Muscle of arm (tissue), 14 donors: ENCODE measurements at places on chromosomes 16 and 17. TPM values are rescaled to one million over a fixed set of nuclear protein-coding genes. Genes with fewer than 3 reads are reported as not detected.

- DNase-seq: no peak
Measured at GRCh38 chr16:87006789-87007745, 310.1 kb downstream of the C16orf95 start.

Gene SHISA6
- 17.1 TPM for polyA plus RNA-seq

Gene OTOA
- not detected for polyA plus RNA-seq

GRCh38 chr17:74798239-74798707 lies 22.1 kb upstream of the NAT9 start:
- DNase-seq: no peak

Gene TBC1D3
- polyA plus RNA-seq: not detected

- no peak for DNase-seq
Measured at GRCh38 chr17:18860161-18860972, 2.4 kb downstream of the PRPSAP2 start.

- no peak for DNase-seq
Measured at GRCh38 chr16:71837150-71837549, 8.6 kb upstream of the ATXN1L start.

DNA sequence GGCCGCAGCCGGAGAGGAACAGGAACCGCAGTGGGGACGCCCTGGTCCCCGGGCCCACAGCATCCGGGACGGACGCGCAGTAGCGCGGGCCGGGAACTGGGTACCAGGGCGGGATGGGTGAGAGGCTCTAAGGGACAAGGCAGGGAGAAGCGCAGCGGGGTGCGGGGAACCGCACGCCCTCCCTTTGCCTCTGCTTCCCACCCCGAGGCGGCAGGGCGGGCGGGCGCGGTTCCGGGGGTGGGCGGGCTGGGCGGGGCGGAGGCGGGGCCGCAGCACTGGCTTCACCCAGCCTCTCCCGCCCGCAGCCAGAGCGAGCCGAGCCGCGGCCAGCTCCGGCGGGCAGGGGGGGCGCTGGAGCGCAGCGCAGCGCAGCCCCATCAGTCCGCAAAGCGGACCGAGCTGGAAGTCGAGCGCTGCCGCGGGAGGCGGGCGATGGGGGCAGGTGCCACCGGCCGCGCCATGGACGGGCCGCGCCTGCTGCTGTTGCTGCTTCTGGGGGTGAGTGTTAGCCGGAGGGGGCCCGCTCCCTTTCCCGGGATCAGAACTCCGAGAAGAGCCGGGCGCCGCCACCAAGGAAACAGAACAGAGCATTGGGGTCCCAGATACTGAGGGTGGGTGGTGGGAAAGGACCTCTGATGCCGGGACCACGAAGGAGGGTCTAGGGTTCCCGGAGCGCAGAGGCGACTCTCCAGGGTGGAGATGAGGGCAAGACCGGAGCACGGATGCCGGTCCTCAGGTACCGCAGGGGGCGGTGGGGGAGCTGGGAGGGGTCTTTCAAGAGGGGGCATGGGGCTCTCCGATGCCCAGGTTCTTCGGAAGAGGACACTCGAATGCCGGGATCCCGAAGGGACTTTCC lies at the start of gene NGFR:
Gene NGFR, plus strand, starts transcription at position 308 of the 856 bp plus-strand sequence. Its CDS starts 125 bp downstream, at position 433.
- peak; percentile 54 for DNase-seq

Gene CYB5D1
- 10.3 TPM for polyA plus RNA-seq
